ENCODE measurements at places on chromosomes 16 and 17.

DNA sequence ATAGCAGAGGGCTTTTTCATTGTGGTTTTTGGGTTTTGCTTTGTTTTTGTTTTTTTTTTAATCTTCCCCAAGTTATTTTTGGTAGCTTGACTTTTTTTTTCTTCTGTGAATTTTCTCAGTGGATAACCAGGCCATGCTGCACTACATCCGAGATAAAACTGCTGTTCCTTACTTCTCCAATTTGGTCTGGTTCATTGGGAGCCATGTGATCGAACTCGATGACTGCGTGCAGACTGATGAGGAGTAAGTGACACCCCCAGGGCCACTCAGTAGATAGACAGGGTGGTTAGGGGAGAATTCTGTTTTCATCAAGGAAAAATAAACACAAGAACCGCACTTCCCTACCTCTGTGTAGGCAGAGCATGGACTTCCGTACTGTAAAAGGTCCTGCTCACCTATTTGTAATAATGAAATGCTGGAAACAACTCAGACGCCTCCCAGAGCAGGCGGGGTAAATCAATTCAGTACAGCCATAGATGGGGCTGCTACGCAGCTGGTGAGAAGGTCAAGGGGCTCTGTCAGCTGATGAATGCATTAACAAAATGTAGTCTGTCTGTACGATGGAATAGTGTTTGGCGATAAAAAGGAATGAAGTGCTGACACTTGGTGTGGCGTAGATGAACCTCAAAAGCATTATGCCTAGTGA is 28.6 kb downstream of the CLEC16A start:
- H3K4me3 ChIP-seq = no peak overlapping the region
- H3K27ac ChIP-seq = no peak overlapping the region
- H3K36me3 ChIP-seq = no peaks in the 10 kb centered on the region
- no peaks in the 10 kb centered on the region for H3K4me1 ChIP-seq

DNA sequence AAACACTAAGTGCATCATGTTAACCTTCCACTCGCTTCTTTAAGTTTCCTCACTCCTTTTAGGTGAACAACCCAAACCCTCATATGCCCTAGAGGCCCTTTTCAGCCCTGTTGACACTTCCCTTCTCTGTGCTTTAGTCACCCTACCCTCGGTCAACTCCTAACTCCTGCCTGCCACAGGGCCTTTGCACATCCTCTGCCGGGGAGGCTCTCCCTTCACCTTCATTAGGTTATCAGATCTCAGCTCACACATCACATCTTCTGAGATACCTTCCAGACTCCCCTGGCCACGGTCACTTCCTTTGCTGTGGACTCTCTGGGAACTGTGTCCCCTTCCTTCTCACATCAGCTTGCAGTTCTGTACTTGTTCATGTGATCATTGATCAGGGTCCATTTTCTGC is 574.4 kb downstream of the MAF start:
- no peaks in the 10 kb centered on the region for H3K36me3 ChIP-seq
- H3K27me3 ChIP-seq = no peaks in the 10 kb centered on the region
- no peak overlapping the region for H3K4me3 ChIP-seq
- peaks cover 17% of the 10 kb centered on the region for H3K4me1 ChIP-seq
- DNase-seq = no peak
- H3K27ac ChIP-seq = no peak overlapping the region

DNA sequence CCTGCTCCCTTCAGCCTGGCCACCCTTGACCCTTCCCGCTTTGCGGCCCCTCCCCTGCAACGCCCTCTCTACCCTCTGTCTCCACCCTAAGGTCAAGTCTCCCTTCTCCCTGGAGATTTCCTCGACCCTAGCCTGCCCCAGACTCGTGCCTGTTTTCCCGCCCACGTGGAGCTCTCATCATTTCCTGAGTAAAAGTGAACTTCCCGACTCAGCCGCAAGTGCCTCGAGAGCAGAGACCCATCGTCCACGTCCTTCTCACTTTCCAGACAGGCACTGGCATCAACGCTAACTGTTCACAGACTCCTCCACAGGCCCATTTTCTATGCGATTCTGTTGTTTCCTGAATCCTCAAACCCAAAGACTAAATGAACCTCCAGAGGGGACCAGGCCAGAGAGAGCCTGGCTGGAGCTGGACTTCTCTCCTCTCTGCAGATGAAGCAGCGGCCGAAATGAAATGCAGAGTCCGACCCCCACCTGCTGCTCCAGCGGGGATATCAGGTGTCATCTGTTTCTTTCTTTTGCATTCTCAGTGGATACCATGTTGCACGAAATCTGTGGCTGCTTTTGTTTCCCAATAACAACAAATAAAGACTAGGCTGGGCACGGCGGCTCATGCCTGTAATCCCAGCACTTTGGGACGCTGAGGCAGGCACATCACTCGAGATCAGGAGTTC is 52.5 kb downstream of the RTN4RL1 start:
- H3K36me3 ChIP-seq = no peaks in the 10 kb centered on the region
- H3K4me3 ChIP-seq = no peak overlapping the region
- peaks cover 7% of the 10 kb centered on the region for H3K4me1 ChIP-seq
- H3K27me3 ChIP-seq = peaks cover 12% of the 10 kb centered on the region
- no peak for DNase-seq
- H3K27ac ChIP-seq = no peak overlapping the region

GRCh38 chr16:65663774-65664173 is 541.9 kb upstream of the CDH11 start:
- H3K36me3 ChIP-seq = no peaks in the 10 kb centered on the region
- no peak overlapping the region for H3K27ac ChIP-seq
- peaks cover 14% of the 10 kb centered on the region for H3K4me1 ChIP-seq
- no peaks in the 10 kb centered on the region for H3K27me3 ChIP-seq

- no peak for DNase-seq
- H3K27ac ChIP-seq = no peak overlapping the region
- H3K36me3 ChIP-seq = no peaks in the 10 kb centered on the region
- H3K4me3 ChIP-seq = no peak overlapping the region
Measured at GRCh38 chr17:45225964-45226530, 4.4 kb downstream of the FMNL1 start.

DNA sequence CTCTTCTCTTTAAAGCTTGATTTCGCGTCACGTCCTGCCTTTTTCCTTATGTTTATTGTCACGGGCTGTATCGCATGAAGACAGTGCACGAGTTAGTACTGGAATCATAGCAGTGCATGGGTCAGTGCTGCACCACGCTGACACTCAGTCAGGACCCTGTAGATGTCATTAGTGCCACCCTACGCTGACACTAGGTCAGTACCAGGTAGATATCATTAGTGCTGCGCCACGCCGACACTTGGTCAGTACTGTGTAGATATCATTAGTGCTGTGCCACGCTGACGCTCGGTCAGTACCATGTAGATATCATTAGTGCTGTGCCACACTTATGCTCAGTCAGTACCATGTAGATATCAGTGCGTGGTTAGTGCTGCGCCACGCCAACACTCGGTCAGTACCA is 106.2 kb upstream of the ZNF469 start:
- H3K36me3 ChIP-seq = no peaks in the 10 kb centered on the region
- no peaks in the 10 kb centered on the region for H3K27me3 ChIP-seq
- H3K4me3 ChIP-seq = no peak overlapping the region
- no peak for DNase-seq
- no peak overlapping the region for H3K27ac ChIP-seq

- no peak overlapping the region for H3K27ac ChIP-seq
- no peaks in the 10 kb centered on the region for H3K36me3 ChIP-seq
- H3K27me3 ChIP-seq = no peaks in the 10 kb centered on the region
- H3K4me3 ChIP-seq = no peak overlapping the region
- H3K4me1 ChIP-seq = no peaks in the 10 kb centered on the region
- DNase-seq = no peak
Measured at GRCh38 chr16:12826559-12826958, 22.9 kb upstream of the CPPED1 start.

GRCh38 chr17:2681650-2682049 is 29.9 kb downstream of the CLUH start:
- H3K27me3 ChIP-seq = no peaks in the 10 kb centered on the region
- H3K36me3 ChIP-seq = peaks cover 23% of the 10 kb centered on the region
- no peak for DNase-seq
- H3K4me1 ChIP-seq = no peaks in the 10 kb centered on the region
- H3K4me3 ChIP-seq = no peak overlapping the region

DNA sequence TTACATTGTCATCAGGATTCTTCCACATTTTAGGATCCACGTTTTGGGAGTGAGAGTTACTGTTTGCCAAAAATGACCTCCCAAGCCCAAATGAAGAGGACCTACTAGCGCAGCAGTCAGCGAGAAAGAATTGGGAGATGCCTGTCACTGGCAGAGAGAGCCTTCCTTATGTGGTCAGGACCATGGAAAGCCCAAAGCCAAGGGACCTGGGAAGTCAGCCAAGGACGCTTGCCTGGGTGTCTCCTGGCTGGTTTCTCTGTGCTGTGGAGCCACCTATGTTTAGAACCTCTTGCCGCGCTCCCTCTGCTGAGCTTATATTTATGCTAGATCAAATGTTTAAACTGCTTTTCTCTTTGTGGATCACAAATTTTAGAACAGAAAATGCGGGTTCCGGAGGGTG is 24.9 kb upstream of the RHBDL3 start:
- no peak for DNase-seq
- H3K4me3 ChIP-seq = no peak overlapping the region
- no peaks in the 10 kb centered on the region for H3K36me3 ChIP-seq

GRCh38 chr16:20920091-20920490 is 19.5 kb downstream of the LYRM1 start:
- DNase-seq = no peak
- no peaks in the 10 kb centered on the region for H3K36me3 ChIP-seq
- no peak overlapping the region for H3K27ac ChIP-seq

DNA sequence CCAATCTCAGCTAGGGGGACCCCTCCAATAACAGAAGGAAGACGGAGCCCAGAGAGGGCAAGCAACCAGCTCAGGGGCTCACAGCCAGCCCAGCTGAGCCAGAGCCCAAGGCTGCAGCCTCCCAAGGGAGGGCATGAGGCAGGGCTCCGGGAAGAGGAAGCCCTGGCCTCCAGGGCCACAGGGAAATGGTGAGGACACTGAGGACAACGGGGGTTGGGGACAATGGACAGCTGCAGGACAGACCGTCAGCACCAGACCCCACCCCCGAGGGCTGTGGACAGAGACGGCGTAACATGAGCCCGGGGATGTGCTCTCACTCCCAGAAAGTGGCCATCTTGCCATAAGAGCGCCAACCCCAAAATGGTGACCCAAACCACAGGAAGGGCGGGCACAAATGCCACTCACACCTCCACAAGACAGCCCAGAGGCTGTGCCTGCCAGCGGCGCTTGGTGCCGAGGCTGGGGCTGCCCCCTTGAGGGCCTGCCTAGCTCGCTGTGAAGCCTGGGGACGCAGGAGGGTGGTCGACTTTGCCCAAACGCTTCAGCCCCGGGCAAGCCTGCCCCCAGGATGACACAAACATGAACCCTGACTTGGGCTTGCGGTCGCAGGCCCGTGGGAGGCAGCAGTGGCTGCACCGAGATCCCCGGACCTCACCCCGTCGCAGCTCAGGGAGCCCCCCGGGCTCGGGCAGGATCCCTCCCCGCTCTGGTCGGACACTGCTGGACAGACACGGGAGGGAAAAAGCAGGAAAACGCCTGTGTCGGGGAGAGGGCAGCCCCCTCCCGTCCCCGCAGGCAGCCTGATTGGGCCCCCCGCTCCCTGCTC is 10.5 kb downstream of the PIMREG start:
- peaks cover 43% of the 10 kb centered on the region for H3K4me1 ChIP-seq
- H3K36me3 ChIP-seq = no peaks in the 10 kb centered on the region
- no peaks in the 10 kb centered on the region for H3K27me3 ChIP-seq
- peak; percentile 60 for DNase-seq
- H3K27ac ChIP-seq = no peak overlapping the region

GRCh38 chr17:66671156-66671555 is 163.8 kb upstream of the CACNG5 start:
- no peaks in the 10 kb centered on the region for H3K4me1 ChIP-seq
- no peak overlapping the region for H3K4me3 ChIP-seq
- H3K27ac ChIP-seq = no peak overlapping the region
- H3K27me3 ChIP-seq = no peaks in the 10 kb centered on the region

DNA sequence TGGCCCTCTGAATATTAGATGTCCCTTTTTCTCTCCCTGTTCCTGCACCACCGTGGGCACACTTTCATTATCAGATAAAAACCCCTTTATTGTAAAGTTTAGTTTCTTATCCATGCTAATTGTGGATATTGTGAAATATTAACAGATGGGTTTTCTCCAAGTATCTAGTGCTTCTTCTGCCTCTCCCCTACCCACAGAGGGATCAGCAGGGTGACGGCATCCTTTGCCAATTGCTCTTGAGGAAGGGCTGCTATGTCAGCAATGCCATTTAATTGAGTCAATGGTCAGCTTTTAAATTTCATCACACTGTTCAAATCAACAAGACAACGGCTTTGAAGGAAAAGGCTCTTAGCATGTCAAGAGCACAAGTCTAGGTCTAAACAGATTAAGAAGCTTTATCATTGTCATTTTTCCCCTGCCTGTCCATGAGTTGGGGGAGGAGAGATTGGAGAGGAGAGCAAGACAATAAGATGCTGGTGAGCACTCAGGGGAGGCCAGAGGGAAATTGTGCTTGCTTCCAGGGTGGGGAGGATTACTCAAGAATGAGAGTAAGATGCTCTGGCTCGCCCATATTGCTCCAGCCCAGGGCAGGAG is 443.0 kb upstream of the CCL2 start:
- H3K27me3 ChIP-seq = no peaks in the 10 kb centered on the region
- H3K4me3 ChIP-seq = no peak overlapping the region
- no peaks in the 10 kb centered on the region for H3K36me3 ChIP-seq
- no peak for DNase-seq
- no peak overlapping the region for H3K27ac ChIP-seq

- no peak overlapping the region for H3K27ac ChIP-seq
- peaks cover 6% of the 10 kb centered on the region for H3K4me1 ChIP-seq
- DNase-seq = peak; percentile 51
- H3K27me3 ChIP-seq = peaks cover 17% of the 10 kb centered on the region
Measured at GRCh38 chr17:81910840-81911276, 341 bp downstream of the PCYT2 start.

GRCh38 chr16:49158029-49158642 is 123.5 kb downstream of the CBLN1 start:
- no peak overlapping the region for H3K27ac ChIP-seq
- H3K4me3 ChIP-seq = no peak overlapping the region
- no peaks in the 10 kb centered on the region for H3K27me3 ChIP-seq
- H3K36me3 ChIP-seq = no peaks in the 10 kb centered on the region
- DNase-seq = peak; percentile 91
- H3K4me1 ChIP-seq = no peaks in the 10 kb centered on the region

DNA sequence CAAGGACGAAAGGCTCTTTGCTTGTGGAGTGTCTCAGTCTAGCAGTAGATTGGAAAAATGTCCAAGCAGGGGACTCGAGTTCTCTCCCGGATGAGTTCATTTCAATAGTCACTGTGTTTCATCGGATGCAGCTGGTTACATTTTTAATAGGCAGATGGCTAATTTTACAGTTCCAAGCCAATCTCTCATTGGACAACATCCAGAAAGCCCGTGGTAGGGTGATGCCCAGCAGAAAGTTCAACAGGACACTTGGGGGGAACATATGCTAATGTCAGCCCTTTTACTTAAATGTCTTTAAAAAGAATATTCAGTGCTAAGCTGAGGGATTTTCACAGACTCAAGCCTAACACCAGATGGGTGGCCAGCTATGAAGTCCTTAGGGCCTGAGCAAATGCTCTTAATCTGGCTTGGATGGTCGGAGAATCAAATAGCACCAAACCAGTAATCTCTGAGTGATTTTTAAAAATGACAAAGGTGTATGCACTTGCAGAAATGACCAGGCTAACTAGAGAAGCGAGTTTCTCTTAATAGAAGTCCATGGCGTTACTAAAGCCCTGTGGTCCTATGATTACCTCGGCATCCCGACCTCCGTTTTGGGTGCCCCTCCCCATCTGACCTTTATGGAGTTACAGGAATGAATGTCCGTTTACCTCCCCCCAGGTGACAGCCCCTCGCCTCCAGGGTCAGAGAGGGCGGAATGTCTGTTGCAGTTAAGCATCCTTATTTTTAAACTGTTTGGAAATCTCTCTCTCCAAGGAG is 289.2 kb upstream of the SALL1 start:
- peak overlapping the region; percentile 84 for H3K27ac ChIP-seq
- no peaks in the 10 kb centered on the region for H3K27me3 ChIP-seq
- peak overlapping the region; percentile 30 for H3K4me3 ChIP-seq
- H3K36me3 ChIP-seq = no peaks in the 10 kb centered on the region
